ENCODE measurements at places on chromosomes 13 and 19.

GRCh38 chr13:109087916-109088623 lies 458.7 kb downstream of the MYO16 start:
- no peak for DNase-seq

DNA sequence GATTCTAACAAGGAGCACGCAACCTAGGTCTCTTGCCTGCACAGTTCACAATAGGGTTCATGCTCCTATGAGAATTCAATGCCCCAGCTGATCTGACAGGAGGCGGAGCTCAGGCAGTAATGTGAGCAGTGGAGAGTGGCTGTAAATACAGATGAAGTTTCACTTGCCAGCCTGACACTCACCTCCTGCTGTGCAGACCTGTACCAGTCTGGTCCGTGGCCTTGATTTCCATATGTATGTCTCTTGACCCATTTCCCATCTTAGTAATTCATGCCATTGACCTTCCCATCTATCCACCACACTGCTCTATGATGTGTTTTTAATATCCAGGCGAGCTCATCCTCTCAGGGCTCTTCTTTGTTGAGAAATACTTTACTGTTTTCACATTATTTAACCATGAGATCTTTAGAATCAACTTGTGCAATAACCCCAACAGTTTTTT lies 95.2 kb downstream of the LRCH1 start:
- no peak for DNase-seq

GRCh38 chr19:33472226-33472625 lies 49.4 kb downstream of the PEPD start:
- no peak for DNase-seq

DNA sequence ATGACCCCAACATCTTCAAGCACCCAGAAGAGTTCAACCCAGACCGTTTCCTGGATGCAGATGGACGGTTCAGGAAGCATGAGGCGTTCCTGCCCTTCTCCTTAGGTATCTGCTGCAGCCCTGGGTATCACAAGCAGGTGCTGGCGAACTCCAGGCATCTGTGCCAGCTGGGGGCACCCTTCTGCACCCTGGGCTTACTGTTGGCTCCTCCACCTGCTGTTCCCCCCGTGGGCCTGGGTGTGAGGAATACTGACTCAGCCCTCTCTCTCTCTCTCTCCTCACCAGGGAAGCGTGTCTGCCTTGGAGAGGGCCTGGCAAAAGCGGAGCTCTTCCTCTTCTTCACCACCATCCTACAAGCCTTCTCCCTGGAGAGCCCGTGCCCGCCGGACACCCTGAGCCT lies 13.0 kb downstream of the CYP2S1 start:
- DNase-seq: no peak
